ENCODE measurements at places on chromosomes 5 and 9.

GRCh38 chr9:89753472-89754055 lies 148.8 kb downstream of the GADD45G start:
- no peak for DNase-seq

- DNase-seq = no peak
These were observed 15.3 kb downstream of the CAST start for GRCh38 chr5:96677496-96677895.

- DNase-seq = no peak
These were observed 4.1 kb upstream of the ZFYVE16 start for GRCh38 chr5:80403782-80404181.

GRCh38 chr9:34079181-34079580 lies 30.5 kb upstream of the UBAP2 start:
- no peak for DNase-seq

- DNase-seq = no peak
These were observed 131.4 kb downstream of the ARL15 start for GRCh38 chr5:54178991-54179390.

GRCh38 chr5:37867654-37868053 lies 27.8 kb upstream of the GDNF start:
- peak; percentile 82 for DNase-seq

GRCh38 chr5:77080905-77081304 lies 6.2 kb downstream of the ZBED3 start:
- no peak for DNase-seq

DNA sequence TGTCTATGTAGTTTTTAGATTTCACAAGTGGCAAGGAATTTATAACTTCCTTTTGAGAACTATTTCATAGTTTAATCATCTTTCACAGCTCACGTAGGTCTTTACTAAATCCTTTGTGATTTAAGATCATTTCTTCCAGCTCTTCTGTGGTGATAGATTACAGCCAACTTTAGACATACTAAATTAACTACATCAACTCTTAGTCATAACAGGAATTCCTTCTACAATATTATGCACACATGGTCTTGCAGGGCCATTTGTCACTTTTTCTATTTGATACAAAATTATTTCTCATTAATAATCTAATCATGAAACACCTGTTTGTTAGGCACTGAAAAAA lies 208.4 kb downstream of the PDE4D start:
- DNase-seq = peak; percentile 29

DNA sequence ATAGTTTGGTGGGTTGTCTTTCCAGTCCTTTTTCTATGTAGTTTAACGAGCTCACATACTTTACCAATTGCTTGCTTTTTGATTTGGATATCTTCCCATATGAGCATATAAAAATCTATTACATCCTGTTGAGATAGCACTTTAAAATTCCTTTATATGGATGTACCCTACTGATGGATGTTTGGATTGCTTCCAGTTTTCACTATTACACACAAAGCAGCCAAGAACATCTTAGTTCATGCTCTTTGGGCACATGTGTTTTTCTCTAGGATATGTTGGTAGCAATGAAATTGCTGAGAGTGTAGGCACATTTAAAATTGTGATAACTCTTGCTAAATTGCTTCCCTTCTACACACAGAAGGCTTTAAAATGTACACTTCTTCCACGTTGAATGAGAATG lies 56.1 kb upstream of the NTRK2 start:
- DNase-seq = no peak

- DNase-seq = no peak
These were observed 46.3 kb downstream of the FYB1 start for GRCh38 chr5:39173069-39173468.

DNA sequence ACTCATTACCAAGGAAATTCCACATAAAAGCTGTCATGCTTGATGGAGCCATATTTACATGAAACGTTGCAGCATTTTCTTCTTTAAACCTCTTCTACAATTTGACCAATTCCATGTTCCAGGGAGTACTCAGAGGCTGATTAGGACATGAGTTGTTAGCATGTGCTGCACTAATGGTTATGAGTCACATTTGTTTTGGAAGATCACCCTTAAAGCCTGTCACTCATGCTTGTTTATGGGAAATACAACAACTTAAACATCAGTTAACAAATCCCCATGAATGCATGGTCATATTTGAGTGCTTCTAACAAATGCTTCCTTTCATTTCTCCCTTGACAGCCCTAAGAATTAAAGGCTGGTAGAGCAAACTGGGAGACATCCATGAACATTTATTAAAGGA lies 156.1 kb downstream of the GHR start:
- no peak for DNase-seq

- DNase-seq = peak; percentile 93
These were observed 2.0 kb downstream of the ABL1 start for GRCh38 chr9:130837002-130837511.

All from AG10803 (cell line).